Nephron progenitor cell (in vitro differentiated cells): ENCODE measurements at places on chromosomes 1 and 21.

DNA sequence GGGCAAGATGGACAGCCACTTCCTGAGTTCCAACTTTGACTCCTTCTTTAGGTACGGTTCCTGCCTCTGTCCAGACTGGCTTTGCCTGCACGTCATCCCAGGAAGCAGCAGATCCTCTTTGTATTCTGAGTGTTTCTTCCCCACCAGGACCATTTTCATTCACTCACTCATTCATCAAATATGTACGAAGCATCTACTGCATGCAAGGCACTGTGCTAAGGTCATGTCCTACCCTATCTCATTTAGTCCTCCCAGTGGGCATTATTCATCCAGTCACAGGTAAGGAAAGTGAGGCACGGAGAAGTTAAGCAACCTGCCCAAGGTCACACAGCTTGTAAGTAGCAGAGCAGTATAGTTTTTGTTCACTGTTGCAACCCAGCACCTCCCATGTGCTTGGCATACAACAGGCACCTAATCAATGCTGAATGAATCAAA is 13.9 kb downstream of the CRYBG2 start:
- DNase-seq = no peak
- H3K27ac ChIP-seq = no peak overlapping the region
- H3K4me1 ChIP-seq = peaks cover 41% of the 10 kb centered on the region

DNA sequence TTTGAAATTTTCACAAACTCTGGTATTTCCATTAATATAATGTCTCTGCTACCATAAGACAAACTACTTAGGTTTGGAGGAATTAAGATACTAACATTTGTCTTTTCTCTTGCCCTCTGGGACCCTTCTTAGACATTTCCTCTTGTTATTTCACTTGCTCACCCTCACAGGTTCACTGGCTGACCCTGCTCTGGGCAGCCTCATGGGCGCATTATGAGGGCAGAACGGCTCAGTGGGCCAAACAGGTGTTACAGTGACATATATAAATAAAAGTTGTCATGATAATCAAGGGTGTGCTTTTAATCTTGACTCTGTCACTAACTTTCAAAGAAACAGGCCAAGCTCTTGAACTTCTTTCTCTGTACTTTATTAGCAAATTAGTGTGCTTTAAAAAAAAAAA is 46.5 kb downstream of the ZNHIT6 start:
- H3K27ac ChIP-seq = no peak overlapping the region
- DNase-seq = no peak
- H3K4me1 ChIP-seq = peaks cover 16% of the 10 kb centered on the region
- peaks cover 21% of the 10 kb centered on the region for H3K36me3 ChIP-seq
- H3K27me3 ChIP-seq = no peaks in the 10 kb centered on the region

DNA sequence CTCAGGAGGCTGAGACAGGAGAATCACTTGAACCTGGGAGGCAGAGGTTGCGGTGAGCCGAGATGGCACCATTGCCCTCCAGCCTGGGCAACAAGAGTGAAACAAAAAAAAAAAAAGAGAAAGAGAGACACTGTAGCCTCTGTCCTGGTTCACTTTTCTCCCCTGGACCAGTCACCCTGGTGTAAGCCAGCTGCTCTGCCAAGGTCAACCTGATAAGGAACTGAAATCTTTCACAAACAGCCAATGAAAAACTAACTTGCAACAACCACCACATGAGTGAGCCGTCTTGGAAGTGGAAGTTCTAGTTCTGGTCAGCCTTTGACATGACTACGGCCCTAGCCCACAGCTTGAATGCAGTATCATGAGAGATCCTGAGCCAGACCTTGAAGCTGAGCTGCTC is 36.8 kb upstream of the CXADR start:
- no peak overlapping the region for H3K4me3 ChIP-seq
- DNase-seq = no peak
- peaks cover 4% of the 10 kb centered on the region for H3K27me3 ChIP-seq
- H3K4me1 ChIP-seq = peaks cover under 1% of the 10 kb centered on the region
- H3K36me3 ChIP-seq = no peaks in the 10 kb centered on the region
- no peak overlapping the region for H3K27ac ChIP-seq

DNA sequence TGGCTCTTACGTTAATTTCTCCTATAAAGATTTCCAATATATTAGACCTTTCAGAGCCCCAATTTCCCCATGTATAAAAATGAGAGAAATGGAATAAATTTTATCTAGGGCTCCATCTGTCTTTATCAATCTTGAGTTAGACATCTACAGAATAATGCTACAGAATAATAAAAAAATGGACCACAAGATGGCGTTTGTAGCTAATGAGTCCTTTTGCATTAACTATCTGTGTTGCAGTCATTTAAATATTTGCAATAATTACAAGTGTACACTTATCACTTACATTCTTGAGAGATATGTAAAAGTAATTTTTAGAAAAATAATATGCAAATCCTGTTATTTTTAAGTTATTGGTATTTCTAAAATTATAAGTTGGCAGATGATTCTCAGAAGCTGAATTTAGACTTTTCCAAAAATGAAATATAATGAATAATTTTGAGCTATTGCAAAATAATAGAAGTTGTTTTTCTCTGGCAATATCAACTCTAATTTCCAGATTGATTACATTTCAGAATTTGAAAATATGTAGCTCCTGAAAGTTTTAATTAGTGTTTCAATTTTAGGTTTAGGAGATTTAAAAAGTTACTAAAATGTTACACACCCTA is 87.7 kb downstream of the SNX7 start:
- no peak overlapping the region for H3K27ac ChIP-seq
- no peak overlapping the region for H3K4me3 ChIP-seq
- DNase-seq = no peak
- no peaks in the 10 kb centered on the region for H3K27me3 ChIP-seq
- H3K4me1 ChIP-seq = no peaks in the 10 kb centered on the region

- H3K36me3 ChIP-seq = peaks cover 90% of the 10 kb centered on the region
- DNase-seq = no peak
- no peaks in the 10 kb centered on the region for H3K27me3 ChIP-seq
- no peak overlapping the region for H3K27ac ChIP-seq
- no peaks in the 10 kb centered on the region for H3K4me1 ChIP-seq
- no peak overlapping the region for H3K4me3 ChIP-seq
These were observed 138.4 kb upstream of the TIAM1 start for GRCh38 chr21:31482460-31482859.

DNA sequence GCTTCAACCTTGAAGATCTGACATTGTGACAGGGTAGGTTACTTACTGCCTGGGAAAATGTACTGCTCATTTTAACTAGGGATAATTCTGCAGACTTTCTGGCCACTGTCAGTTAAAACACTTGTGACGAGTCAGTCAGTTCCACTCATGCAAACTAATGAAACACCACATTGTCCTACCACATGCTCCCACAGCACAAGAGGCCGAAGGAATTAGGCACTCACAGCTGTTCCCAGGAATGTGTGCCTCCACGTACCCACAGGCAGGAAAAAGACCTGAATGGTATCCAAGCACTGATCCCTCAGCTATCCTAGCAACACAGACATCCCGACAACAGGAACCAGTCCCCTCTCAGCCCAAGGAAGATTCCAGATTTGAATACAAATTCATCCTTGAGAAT is 12.3 kb downstream of the BCAR3 start:
- H3K4me3 ChIP-seq = no peak overlapping the region
- H3K27ac ChIP-seq = no peak overlapping the region
- H3K27me3 ChIP-seq = no peaks in the 10 kb centered on the region
- peaks cover 39% of the 10 kb centered on the region for H3K4me1 ChIP-seq

DNA sequence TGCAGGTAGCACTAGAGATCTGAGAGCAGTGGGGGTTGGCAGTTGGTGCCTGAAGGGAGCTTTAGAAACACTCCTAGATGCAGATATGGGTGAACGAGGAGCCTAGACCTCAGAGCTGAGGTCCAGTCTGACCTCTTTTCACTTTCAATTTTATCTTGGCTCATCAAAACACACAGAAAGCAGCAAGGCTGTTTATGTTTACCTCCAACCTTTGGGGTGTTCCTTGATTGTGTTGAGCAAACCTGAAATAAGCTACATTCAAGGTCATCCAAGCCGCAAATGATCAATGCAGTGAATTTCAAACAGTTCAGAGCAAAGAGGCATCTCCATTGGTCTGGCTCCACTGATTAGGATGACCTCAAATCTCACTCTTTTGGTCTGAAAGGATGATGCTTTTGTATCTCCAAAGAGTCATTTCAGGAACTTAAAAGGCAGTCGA is 1.3 kb downstream of the LY9 start:
- DNase-seq = no peak
- no peaks in the 10 kb centered on the region for H3K36me3 ChIP-seq
- H3K27ac ChIP-seq = no peak overlapping the region
- peaks cover 11% of the 10 kb centered on the region for H3K27me3 ChIP-seq

DNA sequence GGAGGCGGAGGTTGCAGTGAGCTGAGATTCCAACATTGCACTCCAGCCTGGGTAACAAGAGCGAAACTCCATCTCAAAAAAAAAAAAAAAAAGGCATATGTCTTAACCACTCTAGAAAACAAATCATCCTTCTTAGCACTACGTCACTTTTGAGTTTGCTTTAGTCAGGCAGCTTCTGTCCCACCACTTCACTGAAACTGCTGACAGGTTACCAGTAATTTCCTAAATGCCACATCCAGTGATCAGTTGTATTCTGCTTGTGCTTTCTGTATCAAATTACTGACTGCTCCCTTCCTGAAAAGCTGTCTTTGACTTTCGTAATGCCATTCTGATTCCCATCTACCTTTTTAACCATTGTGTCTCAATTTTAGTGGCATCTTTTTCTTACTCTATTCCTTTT is 21.7 kb downstream of the RCOR3 start:
- H3K27ac ChIP-seq = no peak overlapping the region
- H3K4me1 ChIP-seq = peaks cover 2% of the 10 kb centered on the region
- no peaks in the 10 kb centered on the region for H3K27me3 ChIP-seq
- DNase-seq = no peak

DNA sequence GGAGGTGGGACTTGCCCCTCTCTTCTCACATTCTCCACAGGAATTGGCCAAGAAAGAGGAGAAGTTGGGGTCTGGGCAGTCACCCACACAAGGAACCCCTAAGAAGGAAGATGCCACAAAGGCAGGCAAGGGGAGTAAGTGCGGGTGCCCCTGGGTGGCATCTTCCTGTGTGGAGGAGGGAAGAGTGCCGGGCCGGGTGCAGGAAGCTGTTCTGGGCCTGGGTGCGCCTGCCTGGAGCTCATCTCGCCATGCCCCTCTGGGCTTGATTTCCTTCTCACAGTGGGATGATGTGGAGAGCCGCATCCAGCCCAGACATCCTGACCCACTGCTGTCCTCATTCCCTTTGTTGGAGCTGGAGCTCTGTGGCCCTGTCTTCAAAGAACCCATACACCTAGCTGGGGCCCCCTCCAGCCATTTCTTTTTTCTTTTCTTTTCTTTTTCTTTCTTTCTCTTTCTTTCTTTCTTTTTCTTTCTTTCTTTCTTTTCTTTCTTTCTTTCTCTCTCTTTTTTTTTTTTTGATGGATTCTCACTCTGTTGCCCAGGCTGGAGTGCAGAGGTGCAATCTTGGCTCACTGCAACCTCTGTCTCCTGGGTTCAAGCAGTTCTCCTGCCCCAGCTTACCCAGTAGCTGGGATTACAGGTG is 9.3 kb downstream of the LRRC71 start:
- DNase-seq = no peak
- H3K36me3 ChIP-seq = peaks cover 9% of the 10 kb centered on the region
- peaks cover 73% of the 10 kb centered on the region for H3K27me3 ChIP-seq
- H3K27ac ChIP-seq = no peak overlapping the region
- H3K4me1 ChIP-seq = peaks cover 12% of the 10 kb centered on the region
- no peak overlapping the region for H3K4me3 ChIP-seq

DNA sequence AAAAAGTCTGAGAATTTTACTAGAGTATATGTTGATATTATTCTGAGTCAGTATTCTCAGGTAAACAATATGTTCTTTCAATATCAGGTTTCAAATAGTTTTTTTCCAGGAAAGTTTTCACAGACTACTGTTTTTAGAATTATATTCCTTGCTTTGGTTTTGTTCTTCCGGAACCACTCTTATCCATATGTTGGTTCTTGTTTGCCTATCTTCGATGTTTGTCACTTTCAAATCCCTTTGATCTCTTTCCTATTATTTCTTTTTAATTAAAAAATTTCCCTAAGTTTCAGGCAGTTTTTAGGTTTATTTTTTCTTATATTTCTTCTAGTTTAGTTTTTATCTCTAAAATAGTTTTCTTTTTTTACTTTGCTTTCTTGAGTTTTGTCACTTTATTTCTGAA is 20.9 kb downstream of the NOS1AP start:
- peaks cover 49% of the 10 kb centered on the region for H3K4me1 ChIP-seq
- no peak overlapping the region for H3K4me3 ChIP-seq
- H3K27me3 ChIP-seq = peaks cover 6% of the 10 kb centered on the region
- H3K36me3 ChIP-seq = peaks cover 14% of the 10 kb centered on the region
- H3K27ac ChIP-seq = no peak overlapping the region

DNA sequence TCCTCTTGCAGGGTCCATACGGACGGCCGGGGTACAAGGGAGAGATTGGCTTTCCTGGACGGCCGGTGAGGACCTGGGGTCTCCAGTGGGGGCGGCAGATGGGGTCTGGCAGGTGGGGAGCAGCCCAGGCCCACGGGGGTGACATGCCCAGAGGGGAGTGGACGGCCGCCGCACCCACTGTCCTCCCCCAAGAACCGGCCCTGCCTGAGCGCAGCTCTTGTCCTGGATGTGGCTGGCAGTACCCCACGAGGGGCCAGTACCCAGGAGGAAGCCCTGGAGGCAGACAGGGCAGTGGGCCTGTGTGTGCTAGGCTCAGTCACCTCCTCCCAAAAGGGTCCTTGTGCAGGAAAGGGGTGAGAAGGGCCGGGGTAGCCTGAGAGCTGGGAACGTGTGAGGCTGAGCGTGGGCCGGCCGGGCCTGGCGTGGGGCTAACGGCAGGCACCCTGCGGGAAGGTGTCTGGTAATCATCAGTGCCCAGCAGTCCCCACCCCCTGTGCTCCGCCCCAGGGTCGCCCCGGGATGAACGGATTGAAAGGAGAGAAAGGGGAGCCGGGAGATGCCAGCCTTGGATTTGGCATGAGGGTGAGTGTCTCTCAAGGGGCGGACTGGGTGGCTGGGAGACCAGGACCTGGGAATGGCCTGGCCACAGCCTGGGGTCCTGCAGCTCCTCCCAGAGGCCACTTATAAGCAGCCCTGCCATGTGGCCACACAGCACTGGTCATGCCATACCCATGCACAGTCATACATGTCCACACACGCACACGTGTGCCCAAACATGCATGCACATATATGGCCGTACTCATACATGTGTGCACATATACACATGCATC is 47.2 kb downstream of the SLC19A1 start:
- H3K4me3 ChIP-seq = no peak overlapping the region
- no peak for DNase-seq
- no peaks in the 10 kb centered on the region for H3K27me3 ChIP-seq
- no peaks in the 10 kb centered on the region for H3K4me1 ChIP-seq
- peaks cover 14% of the 10 kb centered on the region for H3K36me3 ChIP-seq
- H3K27ac ChIP-seq = no peak overlapping the region

DNA sequence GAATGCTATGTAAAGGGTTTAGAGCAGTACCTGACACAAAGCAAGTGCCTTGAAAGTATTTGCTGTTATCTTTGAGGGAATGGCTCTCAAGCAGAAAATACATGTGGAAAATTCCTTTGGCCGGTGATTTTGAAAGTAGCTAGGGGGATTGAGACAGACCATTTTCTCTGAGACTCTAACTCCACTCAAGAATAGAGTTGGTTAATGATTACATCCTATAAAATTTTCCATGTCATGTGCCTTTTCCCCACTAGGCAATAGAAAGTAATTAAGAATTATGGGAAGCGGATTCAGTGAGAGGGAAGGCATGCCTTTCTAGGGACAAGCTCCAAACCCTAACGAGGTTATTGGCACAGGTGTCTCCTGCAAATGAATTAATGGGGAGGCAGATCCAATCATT is 276.0 kb downstream of the GPATCH2 start:
- no peak overlapping the region for H3K4me3 ChIP-seq
- H3K27me3 ChIP-seq = peaks cover 16% of the 10 kb centered on the region
- no peak overlapping the region for H3K27ac ChIP-seq
- H3K4me1 ChIP-seq = no peaks in the 10 kb centered on the region

GRCh38 chr21:37459575-37459974 is 93.0 kb downstream of the DYRK1A start:
- H3K4me1 ChIP-seq = peaks cover 73% of the 10 kb centered on the region
- no peak overlapping the region for H3K4me3 ChIP-seq
- H3K27ac ChIP-seq = no peak overlapping the region
- no peaks in the 10 kb centered on the region for H3K27me3 ChIP-seq
- DNase-seq = no peak
- H3K36me3 ChIP-seq = peaks cover 13% of the 10 kb centered on the region
